Activated CD4-positive, alpha-beta T cell treated with anti-CD3 and anti-CD28 coated beads for 36 hours (primary cell): ENCODE measurements at places on chromosomes 1 and 21.

- DNase-seq: no peak
Observed at GRCh38 chr1:209398313-209398991, 185.1 kb upstream of the CAMK1G start.

DNA sequence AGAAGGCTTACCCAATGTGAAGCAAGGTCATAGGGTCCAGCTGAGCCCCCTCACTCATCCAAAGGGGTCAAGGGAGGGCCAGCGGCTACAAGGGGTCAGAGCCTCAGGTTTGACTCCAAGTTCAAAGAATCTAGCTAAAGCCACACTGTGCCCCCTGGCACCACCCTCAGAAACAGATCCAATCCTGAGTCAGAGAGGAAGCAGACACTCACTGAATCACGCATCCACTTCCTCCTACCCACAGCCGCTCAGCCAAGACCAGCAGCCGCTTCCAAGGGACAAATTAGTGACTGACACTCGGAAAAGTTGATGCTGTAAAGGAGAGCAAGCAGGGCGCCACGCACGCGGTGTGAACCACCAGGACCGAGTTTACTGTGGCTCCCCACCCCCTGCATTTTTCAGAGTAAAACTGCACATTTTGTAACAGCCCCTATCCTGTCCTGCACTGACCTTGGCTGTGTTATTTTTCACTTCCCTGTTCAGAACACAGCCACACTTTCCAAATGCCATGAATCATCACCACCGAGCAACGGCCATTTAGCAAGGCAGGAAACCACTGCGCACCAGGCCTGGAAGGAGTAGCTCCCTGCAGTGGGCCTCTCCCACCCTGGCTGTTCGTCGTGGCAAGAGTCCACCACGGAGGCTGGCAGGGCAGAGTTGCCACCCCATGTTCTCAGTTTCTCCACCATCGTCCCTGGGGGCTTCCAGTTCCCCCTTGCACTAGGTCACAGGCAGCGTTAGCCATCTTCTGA is 147.8 kb downstream of the TOMM20 start:
- peak; percentile 91 for DNase-seq

GRCh38 chr1:225915538-225915991 is 8.5 kb downstream of the PYCR2 start:
- DNase-seq: no peak

GRCh38 chr1:9338397-9339246 is 45.9 kb downstream of the SPSB1 start:
- no peak for DNase-seq

DNA sequence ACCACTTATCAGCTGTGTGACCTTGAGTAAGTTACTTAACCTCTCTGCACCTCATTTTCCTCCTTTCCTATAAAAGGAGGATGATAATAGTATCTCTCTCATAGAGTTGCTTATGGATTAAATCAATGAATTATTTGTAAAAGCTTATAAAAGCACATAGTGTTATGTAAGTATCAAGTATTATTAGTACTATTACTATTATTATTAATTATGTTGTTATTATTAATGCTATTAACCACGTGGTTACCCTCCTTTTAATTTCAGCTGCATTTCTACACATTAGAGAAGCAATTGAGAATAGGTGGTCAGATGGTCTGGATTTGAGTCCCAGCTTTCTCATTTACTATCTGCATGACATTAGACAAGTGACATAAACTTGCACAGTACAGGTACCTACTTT is 58.1 kb upstream of the WNT4 start:
- no peak for DNase-seq
